ENCODE measurements at places on chromosomes 2 and 18.

DNA sequence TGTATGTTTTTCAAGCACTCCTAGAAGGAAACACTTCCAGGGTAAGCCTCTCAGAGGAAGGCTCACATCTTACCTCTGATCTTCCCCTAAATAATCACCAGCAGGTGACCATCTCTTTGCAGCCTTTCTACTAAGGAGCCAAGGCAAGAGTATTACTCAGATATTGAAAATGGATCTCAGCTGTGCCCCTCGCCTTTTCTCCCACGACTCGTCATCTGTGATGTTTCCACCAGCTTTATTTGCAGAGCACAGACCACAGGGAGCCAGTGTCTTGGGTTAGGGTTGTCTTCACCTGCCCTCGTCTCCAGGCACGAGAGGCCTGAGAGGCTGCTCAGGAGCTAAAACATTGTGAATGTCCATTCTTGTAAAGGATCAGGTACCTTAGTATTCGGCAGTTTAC is 16.9 kb upstream of the SCLY start:
- DNase-seq: no peak

DNA sequence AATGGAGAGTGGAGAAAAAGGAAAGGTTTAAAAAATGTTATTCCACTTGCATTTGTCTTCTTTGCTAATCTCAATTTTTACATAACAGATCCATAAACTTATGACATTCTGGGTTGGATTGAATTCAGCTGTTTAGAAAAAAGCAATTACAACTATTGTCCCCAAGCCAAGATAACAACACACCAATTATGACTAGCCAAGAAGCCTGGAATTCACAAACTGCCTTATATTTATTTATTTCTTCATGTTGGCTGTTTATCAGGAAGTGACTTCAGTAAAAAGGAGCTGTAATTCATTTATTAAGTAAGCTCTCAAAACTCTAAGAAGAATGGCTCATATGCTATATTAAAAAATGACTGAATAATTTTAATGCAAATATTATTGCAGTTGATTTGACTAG is 137.4 kb downstream of the CALCRL start:
- no peak for DNase-seq

DNA sequence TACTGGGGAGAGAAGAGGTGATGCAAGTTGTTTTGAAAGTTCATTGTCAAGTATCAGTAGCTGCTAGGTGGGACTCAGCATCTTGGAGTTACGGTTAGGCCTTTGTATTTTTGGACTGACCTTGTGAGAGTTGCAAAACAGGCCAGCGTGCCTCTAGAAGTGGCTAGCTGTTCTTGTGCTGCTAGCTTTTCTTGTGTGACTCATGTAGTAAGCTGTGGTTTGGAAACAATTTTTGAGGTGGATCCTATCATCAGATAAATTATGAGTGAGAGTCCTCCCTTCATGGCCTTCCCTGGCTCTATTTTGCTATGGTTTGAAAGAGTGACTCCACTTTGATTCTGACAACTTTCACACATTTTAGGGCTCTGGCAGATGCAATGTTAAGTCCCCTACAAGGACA is 409.2 kb upstream of the HS6ST1 start:
- DNase-seq: no peak

DNA sequence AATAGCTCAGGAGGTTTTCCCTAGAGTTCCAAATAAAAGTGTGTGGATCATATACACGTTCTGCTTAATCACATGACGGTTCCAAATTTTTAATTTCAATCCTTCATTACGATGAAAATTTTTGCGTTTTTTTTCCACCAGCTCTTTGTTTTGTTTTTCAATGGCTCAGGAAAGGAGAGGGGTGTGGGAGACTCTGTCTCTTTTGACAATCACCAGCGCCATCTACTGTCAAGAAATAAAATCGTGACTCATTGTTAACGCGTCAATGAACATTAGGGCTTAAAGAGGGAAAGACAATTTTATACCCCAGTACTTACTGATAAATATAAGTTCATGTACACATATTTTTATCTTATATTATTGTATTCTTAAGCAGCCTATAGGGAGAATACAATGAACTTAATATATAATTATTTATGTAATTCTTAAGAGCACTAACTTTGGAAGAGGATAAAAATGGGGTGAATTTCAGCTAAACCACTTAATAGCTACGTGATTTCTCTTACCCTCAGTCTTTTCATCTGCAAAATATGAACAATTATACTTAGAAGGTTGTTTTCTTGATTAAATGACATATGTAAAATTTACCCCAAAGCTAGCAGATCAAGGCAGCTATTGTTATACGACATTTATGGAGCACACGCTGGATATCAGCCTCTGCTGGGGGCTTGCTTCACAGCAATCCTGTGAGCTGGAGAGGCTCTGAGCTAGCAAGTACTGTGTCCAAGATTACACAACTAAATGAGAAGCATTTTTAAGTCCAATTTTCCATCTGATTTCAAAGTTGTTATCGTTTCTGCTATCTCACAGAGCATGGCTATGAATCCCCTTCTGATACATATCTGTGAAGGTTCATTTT is 47.4 kb upstream of the RMDN2 start:
- no peak for DNase-seq

DNA sequence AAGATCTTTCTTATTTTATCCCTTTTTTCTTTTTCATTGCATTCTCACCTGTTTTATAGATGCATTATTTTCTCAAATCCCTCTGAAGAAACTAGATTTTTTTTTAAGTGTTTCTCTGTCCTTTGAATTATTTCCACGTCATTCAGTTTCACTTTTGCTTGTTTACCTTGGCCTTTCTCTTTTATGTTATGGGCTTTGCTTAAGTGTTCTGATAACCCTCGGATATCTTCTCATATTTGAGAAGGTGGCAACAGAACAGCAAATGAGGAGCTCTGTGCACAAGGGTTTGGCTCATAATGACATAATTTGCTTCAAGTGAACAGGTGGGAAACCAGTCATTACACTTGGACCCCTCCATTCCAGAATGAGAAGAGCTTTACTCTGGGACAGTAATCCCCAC is 111.9 kb downstream of the C1D start:
- DNase-seq: no peak

DNA sequence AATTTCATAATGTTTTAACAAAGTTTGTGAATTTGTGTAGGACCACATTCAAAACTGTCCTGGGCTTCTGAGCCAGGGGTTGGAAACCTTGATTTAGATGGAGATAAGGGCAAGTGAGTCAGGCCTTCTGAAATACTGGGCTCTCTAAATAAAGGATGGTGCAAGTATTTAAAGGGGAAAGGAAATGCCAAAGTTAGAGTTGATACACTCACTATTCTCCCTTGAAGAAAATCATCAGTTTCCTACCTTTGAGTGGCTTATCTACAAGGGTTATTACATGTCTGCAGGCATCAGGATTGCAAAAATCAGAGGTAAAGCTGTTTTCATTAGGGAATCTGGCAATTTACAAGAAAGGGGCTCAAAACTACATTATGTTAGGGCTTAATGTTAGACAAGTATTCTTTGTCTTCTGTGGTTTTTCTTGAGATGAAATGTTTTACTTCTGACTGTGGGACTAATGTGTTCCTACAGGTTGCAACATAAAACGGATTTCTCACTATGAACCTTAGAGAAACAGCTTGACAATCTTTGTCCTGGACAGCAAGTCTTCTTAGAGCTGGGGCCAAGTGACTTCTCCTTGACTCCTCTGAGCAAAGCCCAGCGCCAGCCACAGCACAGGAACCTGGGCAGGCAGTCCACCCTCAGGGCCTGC is 31.1 kb downstream of the RNU4ATAC start:
- no peak for DNase-seq

GRCh38 chr2:85792783-85793441 is 39.1 kb downstream of the ATOH8 start:
- DNase-seq: no peak

DNA sequence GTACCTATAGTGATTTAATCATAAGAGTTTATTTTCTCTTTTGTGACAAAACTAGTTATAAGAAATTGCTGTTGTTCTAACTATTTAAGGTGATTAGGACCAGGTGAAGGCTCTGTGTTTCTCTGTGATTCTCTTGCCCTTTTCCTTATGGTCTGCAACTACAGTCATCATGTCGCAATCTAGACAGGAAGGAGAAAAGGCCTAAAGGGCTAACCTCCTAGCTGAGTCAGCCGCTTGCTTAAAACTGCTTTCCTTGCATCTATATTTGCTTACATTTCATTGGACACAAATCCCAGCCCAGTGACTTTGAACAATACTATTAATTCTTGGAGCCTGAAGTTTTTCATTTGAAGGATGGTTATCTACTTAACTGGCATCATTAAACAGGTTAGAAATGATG is 93.1 kb downstream of the PIK3C3 start:
- DNase-seq: no peak

DNA sequence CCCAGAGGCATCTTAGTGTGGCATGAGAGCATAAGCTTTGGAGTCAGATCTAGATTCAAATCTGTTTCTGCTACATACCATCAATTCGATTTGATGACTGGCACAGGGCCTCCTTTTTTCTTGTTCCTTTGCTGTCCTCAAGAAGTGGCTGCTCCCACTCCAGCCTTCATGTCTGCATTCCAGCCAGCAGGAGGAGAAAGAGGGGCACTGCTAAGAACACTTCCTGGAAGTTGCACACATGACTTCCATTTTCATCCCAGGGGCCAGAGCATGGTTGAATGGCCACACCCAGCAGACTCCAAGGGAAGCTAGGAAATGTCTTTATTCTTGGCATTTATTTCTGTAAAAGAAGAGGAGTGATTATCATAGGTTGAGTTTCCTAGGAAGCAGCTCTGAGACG is 50.4 kb downstream of the EML6 start:
- no peak for DNase-seq

- no peak for DNase-seq
Observed at GRCh38 chr2:58039170-58039611, 7.4 kb upstream of the VRK2 start.

DNA sequence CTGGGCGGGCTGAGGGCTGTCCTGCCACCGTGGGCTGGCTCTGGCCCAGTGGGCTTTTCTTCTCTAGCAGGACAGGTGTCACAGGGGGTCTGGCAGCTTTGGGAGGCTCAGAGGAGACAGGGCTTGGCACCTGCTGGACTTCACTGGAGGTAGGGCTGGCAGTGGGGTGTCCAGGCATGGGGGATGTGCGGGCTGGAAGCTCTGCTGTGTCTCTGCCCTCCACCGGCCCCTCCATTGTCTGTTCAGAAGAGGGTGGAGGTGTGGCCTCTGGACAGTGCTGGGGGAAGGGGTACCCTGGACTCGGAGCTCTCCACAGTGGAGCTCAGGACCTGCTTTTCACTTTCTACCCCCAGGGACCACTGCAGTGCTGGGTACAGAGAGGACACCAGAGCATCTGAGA is 9.2 kb downstream of the PTPRN start:
- no peak for DNase-seq
